ENCODE measurements at places on chromosomes 5 and 9.
A peak's percentile ranks its signal among the peaks of the same experiment; 100 is the strongest.

DNA sequence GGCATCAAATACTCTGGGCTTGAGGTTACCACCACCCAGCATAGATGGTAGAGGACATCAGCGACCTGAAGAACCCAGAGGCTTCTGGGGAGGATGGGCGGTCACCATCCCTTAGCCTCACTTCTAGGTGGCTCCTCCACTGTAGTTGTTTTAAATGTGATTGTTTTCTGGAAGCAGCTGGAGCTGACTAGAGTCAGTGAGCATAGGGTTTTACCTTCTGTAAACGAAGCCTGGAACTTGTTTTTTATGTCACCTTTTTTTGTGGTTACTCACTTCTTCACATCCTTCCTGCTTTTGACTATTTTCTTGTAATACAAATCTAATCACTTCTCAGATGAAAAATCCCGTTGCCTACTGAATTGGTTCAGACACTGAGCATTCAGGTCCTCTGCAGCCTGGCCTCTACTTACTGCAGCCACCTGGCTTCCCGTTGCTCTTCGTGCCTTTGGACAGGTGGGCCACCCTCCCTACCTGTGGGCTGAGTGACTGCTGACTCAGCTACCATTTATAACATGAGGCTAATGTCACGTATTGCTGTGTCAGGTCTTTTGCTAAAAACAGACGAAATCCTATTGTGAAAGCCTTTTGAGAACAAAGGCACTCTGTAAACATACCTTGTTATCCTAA, 167.8 kb downstream of the MAN2A1 start:
- DNase-seq: peak; percentile 17

- DNase-seq: no peak
Observed at GRCh38 chr9:110472111-110472510, 107.4 kb downstream of the SVEP1 start.

GRCh38 chr9:123334639-123335038, 21.4 kb upstream of the CRB2 start:
- DNase-seq: no peak

DNA sequence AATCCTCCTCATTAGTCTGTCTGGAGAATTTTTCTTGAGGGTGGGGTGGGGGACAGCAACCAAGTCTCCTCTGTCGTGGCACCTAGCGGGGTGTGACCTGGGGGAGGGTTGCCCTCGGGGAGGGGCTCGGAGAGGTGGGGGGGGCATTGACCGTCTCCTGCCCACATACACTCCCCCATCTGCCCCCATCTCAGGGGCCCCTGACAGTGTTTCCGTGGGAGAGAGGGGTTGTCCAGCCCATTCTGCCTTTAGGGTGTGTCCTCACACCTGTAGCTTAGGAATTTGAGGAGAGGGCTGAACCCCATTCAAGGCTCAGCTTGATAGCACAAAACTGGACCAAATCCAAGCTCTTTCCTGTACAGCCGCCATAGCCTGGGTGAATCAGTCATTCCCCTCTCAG, 5.9 kb upstream of the CXXC5 start:
- DNase-seq: no peak

Data from activated CD4-positive, alpha-beta T cell treated with anti-CD3 and anti-CD28 coated beads, Interleukin-2, Interleukin-4, amounts not matched to agents 100 ng/mL and 50 ng/mL, durations not matched to agents 16 hours and 8 hours (primary cell).